ENCODE measurements at places on chromosomes 3 and 15.

GRCh38 chr15:52068004-52068615 lies 44.5 kb downstream of the BCL2L10 start:
- DNase-seq: no peak

DNA sequence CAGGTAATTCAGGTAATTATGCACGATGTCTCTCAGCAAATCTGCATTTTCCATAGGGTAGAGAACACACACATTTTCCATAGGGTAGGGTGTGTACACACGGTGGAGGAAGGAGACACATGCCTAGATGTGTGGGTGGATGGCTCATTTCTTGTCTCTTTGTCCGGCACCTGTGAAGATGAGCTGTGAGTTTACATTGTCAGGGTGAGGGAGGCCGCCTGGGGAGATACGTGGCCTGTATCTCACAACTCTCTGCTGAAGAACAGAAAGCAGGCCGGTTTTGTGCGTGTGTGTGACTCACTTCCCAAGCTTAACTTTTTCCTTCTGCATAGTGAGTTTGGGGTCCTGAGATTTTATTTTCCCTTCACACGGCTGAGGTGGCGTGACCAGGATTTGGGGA lies 60.3 kb downstream of the SLC6A6 start:
- no peak for DNase-seq

GRCh38 chr3:43525941-43526607 lies 95.7 kb downstream of the ANO10 start:
- DNase-seq: no peak

- DNase-seq: no peak
These were observed 272.7 kb downstream of the RPLP1 start for GRCh38 chr15:69725275-69725674.

- no peak for DNase-seq
These were observed 194.7 kb downstream of the LPP start for GRCh38 chr3:188348435-188349244.

- no peak for DNase-seq
These were observed 160.1 kb downstream of the RSRC1 start for GRCh38 chr3:158269942-158270341.

GRCh38 chr15:35071106-35071505 lies 14.0 kb downstream of the NANOGP8 start:
- DNase-seq: no peak

GRCh38 chr15:58862326-58862725 lies 71.2 kb downstream of the SLTM start:
- no peak for DNase-seq

DNA sequence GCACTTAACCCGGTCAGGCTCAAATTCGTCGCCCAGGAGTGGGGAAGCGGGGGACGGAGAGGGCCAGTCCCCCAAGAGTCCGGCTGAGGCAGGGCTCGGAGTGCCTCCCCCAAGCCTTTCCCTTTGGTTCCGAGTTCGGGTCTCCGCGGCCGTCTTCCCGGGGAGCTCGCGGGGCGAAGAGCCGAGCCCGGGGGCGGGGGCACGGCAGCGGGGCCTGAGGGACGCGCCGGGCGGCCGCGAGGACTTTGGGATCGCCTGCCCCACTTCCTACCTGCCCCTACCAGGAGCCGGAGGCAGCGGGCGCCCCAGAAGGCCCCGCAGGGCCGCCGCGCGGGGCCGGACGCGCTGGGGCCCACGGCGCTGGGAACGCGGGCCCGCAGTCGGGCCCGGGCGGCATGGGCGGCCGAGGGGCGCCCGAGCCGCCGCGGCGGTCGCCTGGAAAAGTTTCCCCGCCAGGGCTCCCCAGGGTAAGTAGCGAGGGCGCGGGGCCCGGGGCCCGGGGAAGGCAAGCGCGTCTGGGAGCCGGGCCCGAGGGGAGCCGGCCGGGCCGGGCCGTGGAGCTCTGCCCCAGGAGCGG lies 2.8 kb downstream of the FURIN start:
- DNase-seq: no peak

DNA sequence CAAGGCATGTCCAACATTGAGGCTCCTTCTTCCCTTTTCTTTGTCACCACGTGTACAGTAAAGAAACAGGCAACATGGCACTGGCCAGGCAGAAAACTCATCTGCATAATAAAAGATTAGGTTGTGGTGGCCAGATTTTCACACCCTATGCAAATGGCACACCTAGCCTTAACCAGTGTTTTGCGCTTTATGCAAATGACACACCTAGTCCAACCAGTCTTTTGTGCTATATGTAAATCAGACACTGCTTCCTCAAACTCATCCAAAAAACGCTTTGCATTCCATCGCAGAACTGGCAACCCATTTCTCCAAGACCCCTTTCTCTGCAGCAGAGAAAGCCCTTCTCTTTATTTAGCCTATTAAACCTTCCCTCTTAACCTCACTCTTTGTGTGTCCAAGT lies 109.1 kb downstream of the ZNF385D start:
- DNase-seq: no peak

GRCh38 chr3:188349351-188349901 lies 195.5 kb downstream of the LPP start:
- no peak for DNase-seq

DNA sequence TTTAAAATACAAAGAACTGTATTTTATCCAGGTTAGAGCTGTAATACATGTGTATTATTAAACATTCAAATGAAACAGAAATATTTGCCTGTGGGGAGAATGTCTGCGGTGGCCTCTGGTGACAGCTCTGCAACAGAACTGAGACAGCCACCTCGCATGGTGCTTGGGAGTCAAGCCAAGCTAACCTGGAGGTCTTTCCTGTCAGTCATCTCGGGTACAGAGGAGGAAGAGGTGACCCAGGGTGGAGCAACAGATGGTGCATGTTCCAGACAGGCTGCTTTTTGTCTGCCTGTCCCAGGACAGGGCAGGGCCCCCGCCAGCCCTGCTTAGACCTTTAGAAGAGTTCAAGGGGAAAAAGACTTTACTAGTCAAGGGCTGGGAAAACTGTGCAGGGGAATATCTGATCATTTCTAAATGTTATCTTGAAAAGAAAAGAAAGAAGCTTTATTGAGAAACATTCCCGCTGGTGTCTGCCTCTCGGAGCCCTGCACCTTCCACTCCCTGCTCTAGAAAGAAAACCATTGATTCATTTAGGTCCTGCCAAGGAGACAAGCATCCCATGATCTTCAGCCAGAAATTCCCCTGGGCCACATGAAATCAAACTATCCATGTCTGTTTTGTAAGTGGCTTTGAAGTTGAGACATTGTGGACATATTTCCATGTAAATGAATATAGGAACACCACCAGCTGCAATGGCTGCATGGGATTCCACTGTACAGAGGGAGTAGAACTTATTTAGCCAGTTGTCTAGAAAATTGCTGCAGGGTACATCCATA lies 5.5 kb upstream of the NR2E3 start:
- DNase-seq: no peak

GRCh38 chr3:183428447-183429211 lies at the start of gene MCF2L2:
MCF2L2 (minus strand) TSS chr3:183428619; CDS start chr3:183427977, 642 bp downstream.
- DNase-seq: peak; percentile 89

- no peak for DNase-seq
These were observed 147.5 kb upstream of the THBS1 start for GRCh38 chr15:39433376-39433775.

GRCh38 chr3:172065527-172065926 lies 26.1 kb downstream of the FNDC3B start:
- no peak for DNase-seq

- no peak for DNase-seq
These were observed 116.5 kb downstream of the RSRC1 start for GRCh38 chr3:158226429-158226828.

GRCh38 chr15:62212741-62213140 lies 47.7 kb upstream of the C2CD4B start:
- DNase-seq: no peak

DNA sequence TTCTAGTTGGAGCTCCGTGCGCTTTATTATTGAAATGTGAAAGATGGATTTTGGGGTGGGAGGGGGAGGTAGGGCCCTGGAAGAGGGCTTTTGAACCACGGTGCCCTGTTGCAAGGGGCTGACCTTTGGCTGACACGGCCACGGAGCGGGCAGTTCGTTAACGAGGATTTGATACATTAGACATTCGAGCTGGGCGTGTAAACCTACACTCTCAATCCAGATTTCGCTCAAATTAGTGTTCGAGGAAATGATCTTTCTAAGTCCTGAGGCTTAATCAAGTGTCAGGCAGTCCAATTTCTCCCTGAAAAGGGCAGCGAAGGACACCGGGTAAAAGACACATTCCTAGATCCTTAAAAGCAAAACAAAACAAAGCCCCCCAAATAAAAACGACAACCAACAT lies 13.0 kb downstream of the ZIC1 start:
- DNase-seq: no peak

DNA sequence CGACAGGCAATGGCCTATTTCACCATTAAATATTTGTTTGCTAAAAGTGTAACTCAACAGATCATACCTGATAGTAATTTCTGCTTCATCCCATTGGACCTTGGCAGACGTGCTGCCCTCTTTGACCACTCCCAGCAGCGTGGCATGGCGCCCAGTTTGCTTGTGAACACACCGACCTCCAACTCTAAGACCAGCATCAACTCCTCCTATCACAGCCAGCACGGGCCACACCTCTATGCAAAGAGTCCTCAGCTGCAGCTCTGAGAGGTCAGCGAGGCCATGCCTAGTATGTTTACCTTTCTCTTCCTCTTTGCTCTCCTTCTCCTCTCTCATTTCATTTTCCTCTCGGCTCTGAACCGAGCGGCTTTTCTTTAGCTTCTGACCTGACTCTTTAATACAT lies 80.6 kb downstream of the FBXL22 start:
- no peak for DNase-seq

GRCh38 chr3:106963442-106963841 lies 413.8 kb upstream of the CCDC54 start:
- DNase-seq: no peak

- DNase-seq: no peak
These were observed 203.2 kb downstream of the CGGBP1 start for GRCh38 chr3:87855616-87856015.

DNA sequence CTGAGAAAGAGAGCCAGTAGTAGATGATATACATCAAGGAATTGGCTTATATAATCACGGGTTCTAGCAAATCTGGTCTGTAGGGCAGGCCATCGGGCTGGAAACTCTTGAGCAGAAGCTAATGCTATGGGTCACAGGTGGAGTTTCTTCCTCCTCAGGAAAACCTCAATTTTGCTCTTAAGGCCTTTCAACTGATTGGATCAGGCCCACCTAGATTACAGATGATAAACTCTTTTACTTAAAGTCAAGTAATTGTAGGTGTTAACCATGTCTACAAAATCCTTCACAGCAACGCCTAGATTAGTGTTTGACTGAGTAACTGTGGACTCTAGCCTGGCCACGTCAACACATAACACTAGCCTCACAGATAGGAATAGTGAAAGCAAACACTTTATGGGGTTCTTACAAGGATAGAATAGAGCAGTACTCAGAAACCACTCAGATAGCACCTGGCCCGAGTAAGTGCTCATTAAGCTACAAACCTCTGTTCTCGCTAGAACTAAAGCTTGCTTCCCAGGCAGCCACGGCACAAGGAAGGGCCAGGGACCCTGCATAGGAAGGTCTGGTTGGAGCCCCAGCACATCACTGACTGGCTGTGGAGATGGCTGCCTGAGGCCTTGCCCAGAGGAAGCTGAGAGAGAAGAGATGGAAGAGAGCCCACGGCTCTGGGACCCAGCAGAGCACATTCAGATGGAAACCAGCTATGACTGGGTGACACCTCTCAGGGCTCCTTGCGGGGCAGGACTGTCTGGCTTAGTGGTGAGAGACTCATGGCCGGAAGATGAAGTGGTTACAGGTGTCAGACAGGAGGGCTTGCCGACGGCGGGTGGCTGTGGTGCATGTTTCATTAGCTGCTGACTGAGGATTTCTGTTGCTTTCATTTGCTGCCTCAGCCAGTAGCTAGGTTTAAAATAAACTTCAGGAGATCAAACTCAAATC lies 202.5 kb upstream of the TLE3 start:
- peak; percentile 92 for DNase-seq

DNA sequence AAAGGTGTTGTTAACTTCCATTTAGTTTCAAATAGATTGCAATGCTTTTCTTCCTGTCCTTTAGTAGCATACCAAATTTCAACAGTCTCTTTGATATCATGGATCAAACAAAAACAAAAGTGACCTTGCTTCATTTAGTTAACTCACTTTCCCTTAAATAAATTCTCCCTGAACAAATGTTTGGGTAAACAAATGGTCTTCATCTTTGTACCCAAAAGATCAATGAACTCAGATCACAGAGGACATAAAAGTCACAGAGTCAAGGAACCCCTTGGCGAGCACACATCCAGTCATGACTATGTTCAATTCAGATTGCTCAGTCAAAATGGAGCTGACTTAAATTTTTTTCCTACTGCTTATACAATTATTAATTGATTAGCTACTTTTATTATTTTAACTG lies 20.6 kb upstream of the AQP9 start:
- DNase-seq: no peak

- DNase-seq: no peak
These were observed 82.0 kb upstream of the DAZL start for GRCh38 chr3:16687221-16687620.

GRCh38 chr15:69836048-69836447 lies 261.7 kb downstream of the TLE3 start:
- DNase-seq: no peak

- DNase-seq: no peak
These were observed 24.8 kb downstream of the GABRA5 start for GRCh38 chr15:26891448-26892181.

- no peak for DNase-seq
These were observed 23.0 kb upstream of the MEF2A start for GRCh38 chr15:99542828-99543227.

- DNase-seq: no peak
These were observed 87.6 kb downstream of the RYK start for GRCh38 chr3:134163096-134163495.

- DNase-seq: no peak
These were observed 100.1 kb upstream of the NPHP3 start for GRCh38 chr3:132822266-132822665.

GRCh38 chr3:76871655-76872054 lies 168.2 kb upstream of the ROBO2 start:
- DNase-seq: no peak

DNA sequence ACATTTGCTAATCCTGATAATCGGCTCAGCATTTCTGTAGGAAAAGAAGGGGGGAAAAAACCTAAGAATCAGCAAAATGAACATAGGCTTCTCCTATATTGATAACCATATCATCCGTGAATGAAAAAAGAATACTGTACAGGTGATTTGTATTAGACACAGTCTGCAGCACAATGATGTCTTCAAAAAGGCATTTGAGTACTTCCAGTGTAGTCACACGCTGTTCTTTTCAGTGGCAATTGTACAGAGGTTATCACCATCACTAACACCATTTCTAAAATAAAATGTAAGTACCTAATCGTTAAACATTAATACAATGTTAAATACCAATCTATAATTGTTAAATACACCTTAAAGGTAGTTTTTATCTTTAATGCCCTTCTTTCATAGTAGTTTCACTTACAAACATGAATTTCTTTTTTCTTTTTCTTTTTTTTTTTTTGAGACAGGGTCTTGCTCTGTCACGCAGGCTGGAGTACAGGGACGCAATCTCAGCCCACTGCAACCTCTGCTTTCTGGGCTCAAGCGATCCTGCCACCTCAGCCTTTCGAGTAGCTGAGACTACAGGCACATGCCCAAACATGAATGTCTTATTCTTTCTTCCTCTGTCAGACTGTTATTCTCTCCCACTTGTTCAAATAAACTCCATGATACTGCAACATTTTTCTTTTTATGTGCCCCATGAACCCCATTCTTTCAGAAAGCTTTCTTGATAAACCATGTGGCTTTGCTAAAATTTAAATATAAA lies 18.4 kb downstream of the GOLGB1 start:
- no peak for DNase-seq

GRCh38 chr15:100005013-100005412 lies 271.8 kb upstream of the LYSMD4 start:
- DNase-seq: no peak

Measured in natural killer cell treated with Interleukin-12 subunit alpha and Interleukin-12 subunit beta and Interleukin-15 and Interleukin-18, amount 100 ng/mL, for 72 hours (primary cell).